ENCODE measurements at places on chromosomes 5 and 9.
A peak's percentile ranks its signal among the peaks of the same experiment; 100 is the strongest.

- peak; percentile 44 for DNase-seq
Observed at GRCh38 chr5:79236970-79237739, 1.2 kb downstream of the JMY start.

- no peak for DNase-seq
Observed at GRCh38 chr5:39505363-39505762, 80.6 kb upstream of the DAB2 start.

DNA sequence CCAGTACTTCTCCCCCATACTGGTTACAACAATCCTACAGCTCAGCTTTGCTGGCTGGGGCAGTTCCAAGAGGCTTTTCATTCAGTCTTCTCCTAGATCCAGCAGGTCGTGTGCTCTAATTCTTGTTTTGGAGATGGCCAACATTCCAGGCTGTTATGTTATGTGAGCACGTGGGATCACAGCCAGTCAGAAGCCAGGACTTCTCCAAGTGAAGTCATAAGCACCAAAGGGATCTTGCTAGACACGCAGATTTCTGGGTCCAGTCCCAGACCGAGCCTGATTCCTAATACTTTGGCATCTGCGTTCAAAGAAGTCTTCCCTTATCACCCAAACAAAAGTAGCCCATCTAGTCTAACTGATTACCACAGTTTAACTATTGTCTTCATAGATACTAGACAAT, 1.4 kb upstream of the LARP1 start:
- DNase-seq = no peak

- DNase-seq = no peak
Observed at GRCh38 chr5:158135682-158136179, 276.8 kb upstream of the CLINT1 start.

DNA sequence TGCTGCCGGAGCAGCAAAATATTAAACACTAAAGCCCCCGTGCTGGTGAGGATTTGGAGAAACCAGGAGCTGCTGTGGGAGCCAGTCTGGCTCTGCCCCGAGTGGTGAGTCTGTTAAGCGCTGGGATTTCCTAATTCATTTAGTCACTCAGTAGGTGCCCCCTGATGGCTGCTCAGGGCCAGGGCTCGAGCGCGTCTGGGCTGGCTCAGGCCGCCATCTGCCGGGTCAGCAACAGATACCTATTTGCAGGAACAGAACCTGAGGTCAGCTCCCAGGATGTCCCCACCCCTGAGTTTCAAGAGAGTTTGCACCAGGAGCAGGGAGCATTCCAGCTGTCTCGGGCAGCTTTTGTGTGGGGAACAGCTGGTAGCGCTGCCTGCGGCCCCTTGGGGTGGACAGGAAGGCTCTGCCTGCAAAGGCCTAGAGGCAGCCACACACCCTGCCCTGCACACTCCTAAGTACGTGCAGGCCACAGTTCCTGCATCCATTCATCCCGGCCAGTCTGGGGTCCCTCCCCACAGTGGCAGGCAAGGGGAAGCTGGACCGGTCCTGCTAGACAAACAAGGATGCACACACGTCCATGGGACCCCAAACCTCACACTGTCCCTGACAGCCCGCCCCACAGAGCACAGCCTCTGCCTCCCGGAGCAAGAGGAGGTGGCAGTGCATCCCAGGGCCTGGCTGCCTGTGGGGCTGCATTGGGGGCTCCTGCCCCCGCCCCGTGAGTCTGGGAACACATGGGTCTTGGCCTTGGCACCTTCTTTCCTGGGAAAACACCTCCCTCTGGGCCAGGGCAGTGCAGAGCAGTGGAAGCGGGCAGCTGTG, 83.7 kb downstream of the ADAMTS2 start:
- no peak for DNase-seq

- DNase-seq = no peak
Observed at GRCh38 chr5:2022436-2022835, 139.7 kb upstream of the IRX4 start.

- no peak for DNase-seq
Observed at GRCh38 chr9:23493219-23493618, 332.8 kb downstream of the ELAVL2 start.
